ENCODE measurements at places on chromosomes 11 and 22. TPM values are rescaled to one million over a fixed set of nuclear protein-coding genes. Genes with fewer than 3 reads are reported as not detected.
A peak's percentile ranks its signal among the peaks of the same experiment; 100 is the strongest.

ENTHD1 gene
- not detected for polyA plus RNA-seq

- DNase-seq: no peak
These were observed 4.4 kb downstream of the POLA2 start for GRCh38 chr11:65266210-65266609.

B3GAT1 gene
- polyA plus RNA-seq: not detected

RCE1 gene
- polyA plus RNA-seq: 19.4 TPM

DNA sequence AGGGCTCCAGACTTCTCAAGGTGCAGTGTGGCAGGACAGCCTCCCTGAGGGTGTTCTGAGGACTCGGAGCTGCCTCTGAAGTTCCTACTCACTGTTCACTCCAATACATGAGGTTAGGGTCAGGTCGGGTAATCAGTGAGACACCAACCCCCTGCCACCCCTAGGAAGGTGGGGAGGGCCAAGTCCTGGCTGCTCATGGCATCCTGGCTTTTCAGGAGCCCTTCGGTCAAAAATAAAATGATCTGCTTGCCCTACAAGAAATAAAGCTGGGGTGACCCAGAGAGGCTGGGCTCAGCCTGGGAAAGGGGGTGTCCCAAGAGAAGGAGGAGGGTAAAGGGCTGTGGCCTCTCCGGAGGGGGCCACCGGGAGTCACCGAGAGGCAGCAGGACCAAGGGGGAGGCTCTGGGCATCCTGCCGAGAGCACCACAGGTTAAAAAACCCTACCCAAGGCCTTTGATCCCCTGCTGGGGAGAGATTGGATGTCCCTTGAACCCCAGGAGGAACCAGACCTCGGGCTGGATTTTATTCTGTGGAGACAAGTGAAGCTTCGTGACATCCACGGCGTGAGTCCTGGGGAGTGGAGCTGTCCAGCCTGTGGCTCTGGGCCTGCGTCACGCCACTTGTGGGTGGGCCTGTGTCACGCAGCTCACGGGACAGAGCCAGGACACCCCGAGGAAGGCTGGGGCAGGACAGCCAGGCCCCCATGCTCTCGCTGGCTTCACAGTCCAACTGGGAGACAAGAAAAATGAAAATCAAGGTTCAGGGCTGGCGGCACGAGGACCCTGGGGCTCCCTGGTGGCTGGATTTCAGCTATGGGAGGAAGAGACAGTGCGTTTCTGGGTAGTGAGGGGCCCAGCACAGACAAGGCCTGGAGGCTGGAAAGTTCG lies 102.2 kb upstream of the FGF3 start:
- no peak for DNase-seq

- no peak for DNase-seq
These were observed 74.2 kb downstream of the KCNQ1 start for GRCh38 chr11:2518983-2519340.

MISFA gene
- 0.69 TPM for polyA plus RNA-seq

ARFGAP2 gene
- 54.7 TPM for polyA plus RNA-seq

DNA sequence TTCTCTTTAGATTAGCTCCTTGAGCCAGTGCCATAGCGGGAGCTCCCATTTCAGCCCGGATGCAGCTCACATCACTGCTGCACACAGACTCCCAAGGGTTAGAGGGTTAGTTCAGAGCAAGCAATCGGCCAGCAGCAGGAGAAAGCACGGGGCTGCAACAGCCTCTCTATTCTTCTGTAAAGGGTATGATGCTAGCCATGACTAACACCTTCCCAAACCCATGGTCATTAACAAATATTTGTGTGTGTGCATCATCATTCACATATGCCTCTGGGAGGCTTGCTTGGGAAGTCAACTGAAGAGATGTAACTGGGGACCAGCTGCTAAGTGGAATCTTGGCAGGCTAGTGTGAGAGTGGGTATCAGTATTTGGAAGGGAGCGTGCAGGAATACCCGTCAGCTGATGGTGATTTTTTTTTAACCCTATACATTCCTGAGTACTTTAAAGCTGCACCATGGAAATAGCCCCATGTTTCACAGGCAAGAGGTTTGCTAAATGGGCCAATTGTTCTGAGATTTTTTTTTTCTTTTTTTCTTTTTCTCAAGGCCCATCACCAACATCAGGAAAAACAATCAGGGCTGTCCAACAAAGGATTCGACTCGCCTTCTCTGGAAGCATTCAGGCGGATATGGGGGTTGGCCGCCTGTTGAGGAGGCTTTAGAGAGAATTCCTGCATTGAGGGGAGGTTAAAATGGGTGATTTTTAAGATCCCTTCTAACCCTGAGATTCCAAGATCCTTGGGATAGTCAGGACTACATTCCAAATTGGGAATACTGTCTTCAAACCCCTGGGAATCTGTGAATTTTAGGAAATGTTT lies 33.2 kb upstream of the CCDC89 start:
- peak; percentile 100 for DNase-seq

DNA sequence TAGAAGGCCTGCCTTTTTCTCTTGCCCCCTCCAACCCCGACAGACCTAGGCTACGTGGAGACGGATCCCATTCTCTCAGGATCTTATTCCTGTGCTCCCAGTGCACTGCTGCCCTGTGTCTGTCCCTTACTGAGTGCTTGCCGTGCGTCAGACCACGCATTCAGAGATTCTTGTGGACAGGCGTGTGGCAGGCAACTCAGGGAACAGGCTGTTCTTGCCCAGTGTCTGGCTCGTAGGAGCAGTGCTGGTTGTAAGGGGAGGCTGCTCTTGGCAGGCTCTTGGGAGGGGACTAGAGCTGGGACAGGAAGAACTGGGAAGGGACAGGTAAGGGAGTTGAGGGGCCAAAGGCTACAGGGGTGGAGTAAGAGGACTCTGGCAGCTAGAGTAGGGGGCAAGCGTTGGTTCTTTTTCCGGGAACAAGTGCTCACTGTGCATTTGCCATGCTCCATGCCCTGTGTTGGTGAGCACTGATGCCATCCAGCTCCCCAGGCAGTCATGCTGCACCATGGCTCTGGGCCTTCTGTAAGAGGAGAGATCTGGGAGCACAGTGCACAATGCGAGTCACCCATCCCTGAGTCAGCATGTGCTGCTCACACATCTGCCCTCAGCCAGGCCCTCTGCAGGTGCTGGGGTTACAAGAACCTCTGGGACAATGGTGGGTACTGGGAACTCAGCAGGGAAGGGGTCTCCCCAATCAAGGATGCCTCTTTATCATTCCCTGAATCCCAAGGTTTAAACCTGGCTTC lies 119.1 kb downstream of the TBC1D22A start:
- peak; percentile 73 for DNase-seq

PATZ1 gene
- polyA plus RNA-seq: 10.5 TPM

DNA sequence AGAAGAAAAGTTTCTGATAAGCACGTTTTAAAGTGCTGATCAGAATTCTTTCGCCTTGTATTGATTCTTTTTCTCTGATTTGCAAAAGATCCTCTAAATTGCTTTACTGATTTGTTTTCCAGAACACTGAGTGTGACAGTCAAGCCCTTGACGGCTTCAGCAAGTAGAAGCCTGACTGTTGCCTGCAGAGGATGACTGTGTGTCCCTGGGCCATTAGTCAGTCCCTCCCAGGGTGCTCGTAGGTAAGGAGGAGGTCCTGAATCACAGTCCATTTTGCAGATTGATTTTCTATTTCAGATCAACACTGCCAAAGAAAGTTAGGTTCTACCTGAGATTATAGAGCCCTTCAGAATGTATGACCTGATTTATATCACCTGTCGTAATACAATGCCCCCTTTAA lies 38.6 kb upstream of the POGLUT3 start:
- no peak for DNase-seq

DNA sequence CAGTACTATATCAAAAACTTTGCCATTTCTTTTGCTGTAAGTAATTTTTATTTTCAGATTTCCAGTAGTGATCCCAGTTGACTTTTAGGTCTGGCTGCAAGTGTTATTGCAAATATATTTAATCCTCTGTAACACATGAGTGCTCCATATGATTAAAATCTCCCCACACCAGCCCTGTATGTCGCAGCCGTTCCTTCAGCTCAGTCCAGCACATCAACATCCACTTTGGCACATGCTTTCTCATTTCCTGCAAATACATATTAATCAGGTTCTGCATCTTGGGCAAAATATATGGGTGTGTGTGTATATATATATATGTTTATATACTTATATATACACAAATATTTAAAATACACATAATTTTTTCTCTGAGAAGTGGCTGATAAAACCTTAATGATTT lies 919.5 kb downstream of the JRKL start:
- DNase-seq: no peak

- DNase-seq: no peak
These were observed 5.0 kb downstream of the COX8A start for GRCh38 chr11:63979426-63979825.

- DNase-seq: peak; percentile 69
These were observed 2.8 kb upstream of the BCO2 start for GRCh38 chr11:112172362-112172994.

DNA sequence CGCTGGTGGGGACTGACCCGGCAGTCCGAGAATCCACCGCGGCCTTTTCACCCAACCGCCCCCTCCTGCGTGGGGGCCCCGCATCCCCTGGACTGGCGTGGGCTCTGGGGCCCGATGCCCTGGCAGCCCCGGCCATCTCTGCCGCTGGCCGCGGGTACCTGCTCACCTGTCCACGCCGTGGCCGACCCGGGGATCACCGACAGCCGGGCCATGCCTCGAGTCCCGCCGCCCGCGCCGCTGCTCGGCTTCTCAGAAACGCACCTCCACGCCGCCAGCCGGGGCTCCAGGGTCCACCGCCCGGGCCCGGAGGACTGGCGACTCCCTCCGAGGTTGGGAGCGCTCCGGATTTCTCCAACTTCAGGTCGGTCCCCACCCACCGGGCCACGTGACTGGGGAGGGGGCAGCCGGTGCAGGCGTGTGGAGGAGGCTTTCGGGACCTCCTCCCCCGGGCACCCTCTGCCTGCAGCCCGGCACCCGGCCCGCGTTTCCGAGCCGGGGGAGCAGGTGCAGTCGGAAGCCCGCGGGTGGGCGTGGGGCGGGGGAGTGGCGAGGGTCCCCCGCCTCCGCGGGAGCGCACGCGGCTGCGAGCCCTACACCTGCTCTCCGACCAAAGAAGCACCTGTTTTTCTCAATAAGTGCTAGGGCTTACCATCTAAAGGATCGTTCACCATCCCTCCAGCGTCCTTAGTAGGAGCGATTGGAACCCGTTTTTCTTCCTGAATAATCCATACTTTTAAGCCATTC lies 554 bp upstream of the NRIP3 start:
- no peak for DNase-seq

MPZL2 gene
- polyA plus RNA-seq: not detected

- DNase-seq: no peak
These were observed at the start of gene PARVG for GRCh38 chr22:44180706-44181032. PARVG (plus strand) TSS chr22:44180925; CDS start chr22:44183330, 2,405 bp downstream.

MS4A3 gene
- polyA plus RNA-seq: not detected

- DNase-seq: no peak
These were observed 11.2 kb upstream of the CHST1 start for GRCh38 chr11:45676522-45677095.

DNA sequence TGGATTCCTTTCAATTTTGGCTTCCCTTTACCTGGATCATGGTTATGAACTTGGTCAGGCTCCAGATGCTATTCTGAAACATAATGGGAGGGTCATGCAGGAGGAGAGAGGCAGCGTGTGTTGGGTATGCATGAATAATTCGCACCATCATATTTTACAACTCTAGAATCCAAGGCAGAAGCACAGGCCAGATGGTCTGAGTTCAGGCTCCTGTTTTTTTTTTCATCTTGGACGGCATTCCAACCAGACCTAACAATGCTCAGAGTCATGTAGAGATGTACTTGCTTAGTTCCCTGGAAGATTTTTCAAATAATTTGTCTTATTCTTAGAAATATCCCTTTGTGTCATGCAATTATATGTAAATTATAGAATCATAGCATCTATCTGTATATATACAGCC lies 393.5 kb downstream of the JRKL start:
- DNase-seq: no peak

- no peak for DNase-seq
These were observed 178.7 kb upstream of the POU2AF2 start for GRCh38 chr11:111066846-111067245.

- DNase-seq: no peak
These were observed 52.0 kb upstream of the GRAMD1B start for GRCh38 chr11:123378096-123378495.

- no peak for DNase-seq
These were observed 88.8 kb downstream of the CHST1 start for GRCh38 chr11:45576461-45577215.

GRCh38 chr11:130771708-130772107 lies 144.6 kb downstream of the SNX19 start:
- DNase-seq: peak; percentile 46

ANO5 gene
- polyA plus RNA-seq: not detected

DNA sequence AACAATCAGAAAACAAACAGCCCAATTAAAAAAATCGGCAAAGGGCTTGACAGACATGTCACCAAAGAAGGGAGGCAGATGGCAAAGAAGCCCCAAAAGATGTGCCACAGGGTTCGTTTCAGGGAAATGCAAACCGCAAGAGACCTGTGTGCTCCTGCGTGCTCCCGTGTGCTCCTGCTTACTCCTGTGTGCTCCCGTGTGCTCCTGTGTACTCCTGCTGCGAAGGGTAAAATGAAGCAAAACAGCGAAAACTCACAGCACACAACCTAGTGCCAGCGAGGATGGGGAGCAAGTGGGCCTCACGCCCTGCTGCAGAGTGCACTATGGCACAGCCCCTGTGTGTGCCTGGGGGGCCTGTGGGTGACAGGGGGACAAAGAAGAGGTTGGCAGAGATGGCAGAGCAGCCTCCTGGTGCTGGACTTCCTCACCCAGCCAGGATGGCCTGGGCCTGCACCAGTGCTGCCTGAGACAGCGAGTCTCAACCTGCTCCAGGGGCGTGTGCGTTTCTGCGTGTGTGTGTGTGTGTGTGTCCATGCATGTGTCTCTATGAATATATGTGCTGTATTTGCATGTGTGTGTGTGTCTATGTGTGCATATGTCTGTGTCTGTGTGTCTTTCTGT lies 14.0 kb downstream of the ASCL2 start:
- no peak for DNase-seq

HBE1 gene
- polyA plus RNA-seq: 12.7 TPM

ART1 gene
- polyA plus RNA-seq: not detected

DNA sequence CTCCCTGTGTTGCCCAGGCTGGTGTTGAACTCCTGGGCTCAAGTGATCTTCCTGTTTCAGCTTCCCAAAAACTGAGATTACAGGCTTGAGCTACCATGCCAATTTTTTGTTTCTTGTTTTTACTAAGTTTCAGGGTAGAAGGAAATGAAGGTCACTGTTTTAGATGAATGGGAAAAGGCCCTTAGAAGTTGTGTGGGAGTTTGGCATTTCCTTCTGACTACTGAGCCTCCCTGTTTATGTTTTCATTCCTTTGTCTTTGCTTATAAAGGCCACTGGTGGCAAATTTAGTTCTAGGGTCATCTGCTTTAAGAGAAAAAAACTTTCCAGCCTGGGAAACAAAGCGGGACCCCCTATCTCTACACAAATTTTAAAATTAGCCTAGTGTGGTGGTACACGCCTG lies 22.1 kb downstream of the SRPRA start:
- peak; percentile 59 for DNase-seq

DBX1 gene
- polyA plus RNA-seq: not detected

Data from IMR-90 (cell line).